ENCODE measurements at places on chromosomes 12 and 14. TPM values are rescaled to one million over a fixed set of nuclear protein-coding genes. Genes with fewer than 3 reads are reported as not detected.

DNA sequence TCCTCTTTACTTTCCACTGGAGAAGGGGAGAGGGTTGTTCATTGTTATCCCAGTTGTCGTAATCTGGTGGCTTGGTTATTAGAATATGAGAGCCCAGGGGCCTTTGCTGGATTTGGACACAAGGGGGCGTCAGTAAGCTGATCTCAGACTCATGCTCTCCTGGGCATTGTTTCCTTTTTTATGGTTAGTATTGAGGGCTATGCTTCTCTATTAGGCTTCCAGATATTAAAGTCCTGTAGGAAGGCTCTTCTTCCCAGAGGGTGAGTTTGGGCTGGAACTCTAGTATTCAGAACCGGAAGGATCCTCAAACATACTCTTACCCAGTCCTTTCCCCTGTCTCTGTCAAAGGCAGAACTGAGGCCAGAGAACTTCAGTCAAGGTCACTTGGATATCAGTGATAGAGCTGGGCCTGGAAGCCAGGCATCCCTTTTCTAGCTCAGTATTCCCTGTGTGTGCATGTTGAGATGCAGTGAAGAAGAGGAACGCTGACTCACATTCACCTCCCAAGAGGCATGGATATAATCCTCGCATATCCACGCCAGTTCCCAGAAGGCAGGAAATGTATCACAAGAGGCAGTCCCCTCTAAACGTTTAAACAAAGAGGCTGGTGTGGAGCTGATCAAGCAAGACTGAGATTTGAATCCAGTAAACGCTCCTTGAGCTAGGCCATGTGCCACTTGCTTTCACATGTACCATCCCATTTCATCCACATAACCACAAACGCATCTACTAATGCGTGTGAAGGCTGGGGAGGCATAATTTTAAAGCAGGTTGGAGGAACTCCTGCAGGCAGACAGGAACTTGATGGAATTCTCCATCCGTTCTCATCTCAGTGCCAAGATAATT lies 41.6 kb downstream of the UBE3B start:
- DNase-seq, result peak; percentile 70
- H3K27me3 ChIP-seq, result no peaks in the 10 kb centered on the region
- peak overlapping the region; percentile 84 for H3K27ac ChIP-seq
- peaks cover 6% of the 10 kb centered on the region for H3K4me1 ChIP-seq
- peaks cover 37% of the 10 kb centered on the region for H3K36me3 ChIP-seq
- no peak overlapping the region for H3K4me3 ChIP-seq

GRCh38 chr12:88420457-88420856 lies 159.8 kb downstream of the KITLG start:
- H3K4me3 ChIP-seq, result no peak overlapping the region
- no peaks in the 10 kb centered on the region for H3K36me3 ChIP-seq
- no peak for DNase-seq
- no peaks in the 10 kb centered on the region for H3K27me3 ChIP-seq
- no peaks in the 10 kb centered on the region for H3K4me1 ChIP-seq

DNA sequence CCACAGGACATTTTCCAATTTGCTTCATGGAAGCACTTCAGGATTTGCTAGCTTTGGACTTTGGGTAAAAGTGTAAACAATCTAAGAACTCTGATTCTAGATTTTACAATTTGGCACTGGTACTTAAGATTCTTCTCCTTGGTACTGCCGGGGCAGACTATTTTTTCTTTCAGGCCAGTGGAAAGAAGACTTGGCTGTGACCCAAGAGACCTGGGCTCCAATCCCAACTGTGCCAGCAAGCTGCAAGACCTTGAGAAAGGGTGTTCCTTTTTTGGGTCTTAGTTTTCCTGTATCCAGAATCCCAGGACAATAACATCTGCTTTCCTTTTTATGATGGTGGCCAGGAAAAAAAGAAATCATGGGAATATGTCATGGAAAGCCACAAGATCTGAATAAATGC lies 148.1 kb upstream of the CRY1 start:
- H3K27me3 ChIP-seq, result no peaks in the 10 kb centered on the region
- H3K4me1 ChIP-seq, result peaks cover 32% of the 10 kb centered on the region
- no peak overlapping the region for H3K4me3 ChIP-seq

DNA sequence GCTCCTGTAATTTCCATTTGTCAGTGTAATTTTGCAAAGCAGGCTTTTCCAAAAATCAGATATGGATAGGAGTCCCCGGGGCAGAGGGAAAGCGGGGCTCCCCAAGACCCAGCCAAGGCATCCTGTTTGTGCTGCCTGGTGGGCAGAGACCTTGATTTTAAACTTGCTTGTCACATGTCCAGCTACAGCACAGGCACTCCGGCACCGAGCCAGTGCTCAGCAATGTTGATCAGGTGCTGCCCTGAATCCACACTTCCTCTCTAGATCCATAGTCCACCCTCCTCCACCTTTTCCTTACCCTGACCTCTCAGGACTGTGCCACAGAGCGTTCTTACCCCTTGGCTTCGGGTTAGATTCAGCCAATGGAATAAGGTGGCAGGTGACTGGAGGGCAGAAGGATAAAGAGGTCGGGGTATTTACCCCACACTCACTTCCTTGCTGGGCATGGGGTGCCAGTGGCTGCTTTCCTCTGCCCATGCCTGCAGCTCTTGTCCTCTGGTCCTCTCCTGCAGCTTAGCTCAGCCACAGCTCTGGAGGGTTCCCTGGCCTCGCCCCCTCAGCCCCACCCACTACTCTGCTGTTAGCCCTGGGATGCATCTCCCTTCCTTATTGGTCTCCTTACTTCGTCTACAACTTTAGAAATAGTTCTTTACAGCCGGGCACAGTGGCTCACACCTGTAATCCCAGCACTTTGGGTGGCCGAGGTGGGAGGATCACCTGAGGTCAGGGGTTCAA lies 80.1 kb downstream of the IRF2BPL start:
- DNase-seq, result no peak
- peaks cover 46% of the 10 kb centered on the region for H3K4me1 ChIP-seq
- H3K27me3 ChIP-seq, result no peaks in the 10 kb centered on the region
- H3K27ac ChIP-seq, result peak overlapping the region; percentile 98
- H3K4me3 ChIP-seq, result peak overlapping the region; percentile 38

DNA sequence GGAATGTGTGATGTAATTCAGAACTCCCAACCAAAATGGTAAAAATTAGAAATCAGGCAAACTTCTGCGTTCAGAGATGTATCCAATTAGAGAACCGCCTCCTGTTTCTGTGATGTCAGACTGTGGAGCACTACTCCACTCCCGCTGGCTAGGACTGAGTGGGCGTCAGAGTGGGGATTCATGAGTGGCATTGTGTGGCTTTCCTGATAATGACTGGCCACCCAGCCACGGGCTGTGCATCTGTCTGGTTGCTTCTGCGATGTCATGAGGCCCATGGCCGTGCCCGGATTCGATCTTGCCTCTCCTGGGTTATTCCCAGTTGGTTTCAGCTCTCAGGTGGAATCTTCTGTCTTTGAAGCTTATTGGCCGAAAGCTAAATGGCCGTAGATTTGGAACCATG lies 87.1 kb upstream of the KCNA1 start:
- no peaks in the 10 kb centered on the region for H3K36me3 ChIP-seq
- H3K4me1 ChIP-seq, result peaks cover 4% of the 10 kb centered on the region
- H3K27me3 ChIP-seq, result peaks cover 8% of the 10 kb centered on the region
- DNase-seq, result no peak
- no peak overlapping the region for H3K4me3 ChIP-seq

DNA sequence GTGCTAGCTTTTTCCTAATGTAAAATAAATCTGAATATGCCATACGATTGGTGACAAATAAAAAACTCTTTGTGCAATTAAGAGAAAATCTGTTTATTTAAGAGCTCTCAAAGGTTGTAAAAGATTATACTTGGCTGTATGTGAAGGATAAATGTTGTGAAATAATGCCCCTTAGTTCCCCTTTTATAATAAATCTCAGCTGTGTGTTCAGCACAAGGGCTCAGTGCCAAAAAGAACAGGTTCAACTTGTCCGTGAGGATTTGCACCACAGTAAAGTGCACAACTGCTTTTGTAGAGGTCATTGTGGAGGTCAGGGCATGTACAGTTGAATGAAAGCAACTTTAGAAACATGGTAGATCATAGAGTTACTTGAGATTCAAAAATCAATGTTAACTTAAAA lies 118.6 kb downstream of the TRMT5 start:
- H3K27ac ChIP-seq, result no peak overlapping the region
- H3K36me3 ChIP-seq, result peaks cover 8% of the 10 kb centered on the region
- H3K27me3 ChIP-seq, result no peaks in the 10 kb centered on the region
- DNase-seq, result no peak
- H3K4me1 ChIP-seq, result peaks cover 6% of the 10 kb centered on the region

DNA sequence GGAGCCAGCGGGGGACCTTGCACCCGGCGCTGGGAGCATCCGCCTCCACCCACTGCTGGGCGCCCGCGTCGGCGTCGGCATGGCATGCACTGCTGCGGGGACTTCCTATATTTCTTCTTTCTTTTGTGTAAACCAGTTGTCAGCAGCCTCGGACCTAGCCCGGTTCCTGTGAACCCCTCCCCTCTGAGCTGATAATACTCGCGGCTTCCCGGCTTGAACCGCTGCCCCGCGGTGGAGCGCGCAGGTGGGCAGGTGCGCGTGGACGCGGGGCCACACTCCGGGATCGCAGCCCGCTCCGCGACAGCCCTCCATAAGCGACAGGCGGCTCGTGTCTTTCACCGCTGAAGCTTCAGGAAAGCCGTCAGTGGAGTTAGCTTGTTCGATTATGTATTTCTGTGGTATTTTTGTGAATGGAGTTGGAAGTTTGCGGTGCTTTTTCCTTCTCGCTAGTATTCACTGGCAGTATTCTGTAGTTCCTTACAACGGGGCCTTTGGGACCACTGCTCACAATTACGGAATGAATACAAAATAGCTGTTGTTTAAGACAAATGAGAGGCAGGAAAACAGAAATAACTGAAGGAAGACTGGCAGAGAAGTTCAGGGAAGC lies 870 bp downstream of the BMAL2 start:
- peak; percentile 39 for DNase-seq
- H3K27me3 ChIP-seq, result peaks cover 33% of the 10 kb centered on the region
- peak overlapping the region; percentile 91 for H3K4me3 ChIP-seq

KRT72 gene
- 0.11 TPM for total RNA-seq

- H3K36me3 ChIP-seq, result peaks cover 12% of the 10 kb centered on the region
- peak overlapping the region; percentile 72 for H3K27ac ChIP-seq
- H3K4me3 ChIP-seq, result peak overlapping the region; percentile 89
- DNase-seq, result peak; percentile 71
Observed at GRCh38 chr14:21069388-21070082, 569 bp upstream of the ARHGEF40 start.

DNA sequence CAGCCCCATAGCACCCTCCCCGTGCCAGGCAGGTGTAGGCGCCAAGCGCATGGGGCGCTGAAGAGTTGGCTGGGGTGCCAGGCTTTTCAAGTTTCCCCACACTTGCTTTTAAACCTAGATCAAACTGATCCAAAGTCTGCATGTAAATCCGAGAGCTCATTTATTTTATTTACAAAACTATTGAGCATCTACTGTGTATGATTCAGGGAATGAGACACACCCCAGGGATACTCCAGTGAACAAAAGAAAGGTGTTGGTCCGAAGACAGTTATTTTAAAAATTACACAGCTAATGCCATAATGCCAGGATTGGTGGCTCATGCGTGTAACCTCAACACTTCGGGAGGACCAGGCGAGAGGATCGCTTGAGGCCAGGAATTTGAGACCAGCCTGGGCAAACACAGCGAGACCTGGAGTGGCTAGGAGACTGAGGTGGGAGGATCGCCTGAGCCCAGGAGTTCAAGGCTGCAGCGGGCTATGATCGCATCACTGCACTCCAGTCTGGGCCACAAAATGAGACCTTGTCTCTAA lies 780 bp upstream of the SLC41A2 start:
- no peak for DNase-seq
- H3K4me3 ChIP-seq, result peak overlapping the region; percentile 82
- no peaks in the 10 kb centered on the region for H3K36me3 ChIP-seq
- no peak overlapping the region for H3K27ac ChIP-seq
- H3K27me3 ChIP-seq, result peaks cover 42% of the 10 kb centered on the region

DNA sequence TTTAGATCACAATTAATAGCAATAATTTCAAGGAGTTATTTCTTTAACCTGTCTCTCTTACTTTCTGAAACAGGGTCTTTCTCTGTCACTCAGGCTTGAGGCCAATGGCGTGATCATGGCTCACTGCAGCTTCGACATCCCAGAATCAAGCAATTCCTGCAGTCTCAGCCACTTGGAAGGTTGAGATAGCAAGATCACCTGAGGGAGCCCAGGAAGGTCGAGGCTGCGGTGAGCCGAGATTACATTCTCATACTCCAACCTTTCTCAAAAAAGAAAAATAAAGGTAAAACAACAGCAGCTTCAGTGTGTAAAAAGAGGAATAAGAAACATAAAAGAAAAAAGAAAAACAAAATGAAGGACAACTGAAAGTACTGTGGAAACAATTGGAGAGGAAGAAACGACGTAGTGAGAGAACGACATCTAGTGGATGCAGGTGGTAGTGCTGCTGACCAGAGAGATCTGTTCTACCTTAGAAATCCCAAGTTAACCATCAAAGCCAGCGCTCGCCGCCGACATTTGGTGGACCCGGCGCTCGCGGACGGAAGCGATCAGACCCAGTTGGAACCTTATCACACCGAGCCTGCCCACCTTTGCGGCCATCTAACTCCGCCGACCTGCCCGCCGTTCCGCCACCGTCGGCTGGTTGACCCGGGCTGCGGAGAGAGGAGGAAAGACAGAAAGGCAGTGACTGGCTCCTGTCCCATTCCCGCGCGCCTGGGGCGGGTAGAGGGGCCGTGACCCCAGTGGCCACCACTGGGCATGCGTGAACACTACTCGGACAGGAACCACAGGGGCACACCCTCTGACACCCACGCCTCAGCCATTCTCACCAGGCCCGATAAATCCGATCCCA lies 196.1 kb downstream of the ALG10 start:
- peak; percentile 47 for DNase-seq
- no peak overlapping the region for H3K27ac ChIP-seq
- H3K27me3 ChIP-seq, result peaks cover 5% of the 10 kb centered on the region
- H3K36me3 ChIP-seq, result peaks cover 61% of the 10 kb centered on the region
- H3K4me1 ChIP-seq, result no peaks in the 10 kb centered on the region
- no peak overlapping the region for H3K4me3 ChIP-seq

Data from WTC11 (cell line).